ENCODE measurements at places on chromosomes 2 and 18.

- no peak for DNase-seq
Measured at GRCh38 chr18:31860488-31860887, 82.4 kb downstream of the TRAPPC8 start.

- no peak for DNase-seq
Measured at GRCh38 chr18:46199515-46200147, 95.4 kb downstream of the HAUS1 start.

DNA sequence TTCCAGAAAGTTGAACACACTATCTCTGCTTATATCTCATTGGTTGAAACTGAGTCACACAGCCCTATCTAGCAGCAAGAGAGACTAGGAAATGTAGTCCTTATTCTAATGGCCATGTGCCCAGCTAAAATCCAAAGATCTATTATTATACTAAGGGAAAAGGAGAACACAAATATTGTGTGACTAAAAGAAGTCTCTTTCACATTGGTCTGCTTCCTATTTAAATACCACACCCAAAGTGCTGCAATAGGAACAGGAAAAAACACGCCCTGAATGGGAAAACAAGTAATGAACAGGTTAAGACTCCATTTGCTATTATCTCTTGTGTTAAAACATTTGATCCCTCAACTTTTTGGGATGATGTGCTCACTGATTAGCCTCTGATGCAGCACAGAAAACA lies 86.8 kb upstream of the BARD1 start:
- DNase-seq, result no peak

DNA sequence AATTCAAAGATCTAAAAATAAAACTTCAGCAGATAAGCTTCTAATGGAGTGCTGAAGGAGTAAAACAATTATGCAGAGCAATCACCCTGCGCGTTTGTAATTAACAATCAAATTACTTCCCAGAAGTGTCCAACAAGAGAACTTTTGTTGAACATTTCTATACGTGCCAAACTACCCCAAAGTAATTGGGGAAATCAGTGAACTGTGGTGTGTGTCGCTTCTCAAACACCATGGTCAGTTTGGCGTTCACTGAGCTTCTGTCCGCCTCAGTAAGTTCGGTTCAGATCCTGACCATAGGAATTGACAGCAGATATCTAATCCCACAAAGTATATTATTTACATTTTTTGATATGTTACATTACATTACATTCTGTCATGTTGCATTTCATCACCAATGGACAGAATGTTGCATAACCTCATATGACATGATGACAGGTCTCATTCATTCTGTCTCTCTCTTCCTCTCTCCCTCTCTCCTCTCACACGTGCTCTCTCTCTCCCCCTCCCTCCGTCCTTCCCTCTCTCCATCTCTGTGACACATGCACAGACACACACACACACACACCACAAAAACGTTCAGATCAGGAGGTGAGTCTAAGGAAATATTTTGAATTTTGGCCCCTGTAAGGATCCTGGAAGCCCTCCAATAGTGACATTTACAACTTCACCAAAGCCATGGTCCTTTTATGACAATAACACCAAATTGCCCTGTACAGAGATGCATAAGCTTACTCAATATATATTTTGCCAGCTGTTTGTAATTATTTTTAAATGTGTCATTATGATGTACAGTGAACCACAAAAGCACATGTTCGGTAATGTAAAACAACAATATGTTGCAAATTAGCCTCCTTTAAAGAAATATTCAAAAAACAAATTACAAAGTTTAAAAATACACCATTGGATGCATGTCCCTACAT lies 269.2 kb downstream of the FIGN start:
- DNase-seq, result no peak

- no peak for DNase-seq
Measured at GRCh38 chr2:203586696-203587095, 51.6 kb upstream of the RAPH1 start.

DNA sequence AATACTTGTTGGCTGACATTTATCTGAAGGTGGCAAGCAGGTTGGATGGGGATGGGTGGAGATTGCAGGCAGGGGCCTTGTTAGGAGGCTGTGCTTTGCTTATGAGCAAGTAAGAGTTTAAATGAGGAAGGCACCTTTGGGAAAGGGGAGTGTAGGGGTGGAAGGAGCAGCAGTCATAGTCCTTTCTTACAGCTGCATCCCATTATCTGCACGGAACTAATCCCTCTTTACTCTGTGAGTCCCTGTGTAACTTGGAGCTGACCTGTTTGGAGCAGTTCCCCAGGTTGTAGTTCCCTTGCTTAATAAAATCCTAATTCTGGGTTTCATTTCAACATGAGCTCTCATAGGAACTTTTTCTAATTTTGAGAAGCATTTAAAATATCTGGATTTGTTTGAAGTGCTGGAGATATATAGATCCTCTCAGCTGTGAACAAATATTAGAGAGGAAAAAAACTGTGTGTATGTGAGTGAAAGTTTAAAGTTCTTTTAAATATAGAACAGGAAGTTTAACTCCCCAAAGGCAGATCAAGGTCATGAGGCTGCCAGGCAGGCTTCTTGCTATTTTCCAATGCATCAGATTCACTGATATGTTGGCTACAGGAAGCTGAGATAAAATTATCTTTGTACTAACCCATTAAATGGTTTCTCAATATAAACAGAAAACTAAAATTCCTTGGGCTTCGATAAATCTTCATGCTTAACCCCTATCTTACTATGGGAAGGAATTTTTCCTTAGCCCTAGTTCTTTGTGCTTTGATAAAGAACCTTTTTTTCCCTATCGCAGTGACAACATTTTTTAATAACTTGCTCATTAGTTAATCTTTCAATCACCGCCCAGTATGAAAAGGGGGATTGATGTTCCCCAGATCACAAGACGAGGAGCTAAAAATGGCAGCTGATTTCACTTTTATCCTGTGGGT lies 104.6 kb upstream of the EML6 start:
- DNase-seq, result no peak

DNA sequence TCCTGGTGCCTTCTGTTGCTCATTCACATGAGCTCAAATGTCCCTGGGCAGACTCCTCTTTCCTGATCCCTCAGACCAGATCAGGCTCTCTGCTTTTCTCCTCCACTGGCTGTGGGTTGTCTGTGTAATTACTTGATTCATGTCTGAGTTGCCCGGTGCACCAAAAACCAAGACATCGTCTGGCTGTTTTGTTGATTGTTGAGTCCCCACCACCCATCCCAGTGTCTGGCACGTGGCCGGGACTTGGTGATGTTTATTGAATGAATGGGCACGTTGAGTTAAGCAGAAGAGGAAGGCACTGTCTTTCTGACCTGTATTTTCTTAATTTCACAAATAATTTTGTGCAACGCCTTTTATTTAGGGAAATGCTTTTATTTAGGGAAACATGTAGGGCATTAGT lies 499.1 kb upstream of the HS6ST1 start:
- DNase-seq, result no peak

- DNase-seq, result no peak
Measured at GRCh38 chr2:48221846-48222516, 308.0 kb upstream of the STON1 start.

DNA sequence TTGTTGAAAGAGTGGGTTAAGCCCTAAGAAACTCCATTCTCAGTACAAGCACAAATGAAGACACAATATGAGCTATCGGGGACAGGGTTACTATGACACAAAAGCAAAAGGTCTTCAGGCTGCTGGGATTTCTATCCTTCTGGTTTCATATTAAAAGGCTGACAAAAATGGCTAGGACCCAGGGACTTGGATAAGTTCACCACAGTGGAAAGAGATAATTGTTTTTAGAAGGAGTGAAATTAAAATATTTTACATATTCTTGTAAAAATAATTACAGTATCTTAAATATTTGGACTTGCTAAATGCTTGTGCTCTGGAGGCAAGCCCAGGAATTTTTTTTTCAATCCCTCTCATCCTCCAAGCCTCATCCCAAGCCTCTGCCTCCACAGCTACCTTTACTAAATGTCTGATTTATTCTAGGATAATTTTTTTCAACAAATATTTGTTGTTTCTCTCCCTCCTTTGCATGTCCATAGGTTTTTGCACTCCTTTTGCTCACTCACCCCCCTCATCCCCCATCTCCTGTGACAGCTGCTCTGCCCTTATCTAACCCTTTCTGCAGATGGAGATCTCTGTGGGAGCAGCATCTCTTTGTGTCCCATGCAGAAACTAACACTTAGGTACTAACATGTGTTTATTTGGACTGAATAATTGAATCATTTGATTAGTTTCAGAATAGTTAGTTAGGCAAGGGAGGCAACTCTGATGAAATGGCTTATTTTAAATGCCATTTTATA lies 47.8 kb upstream of the NABP1 start:
- DNase-seq, result no peak

DNA sequence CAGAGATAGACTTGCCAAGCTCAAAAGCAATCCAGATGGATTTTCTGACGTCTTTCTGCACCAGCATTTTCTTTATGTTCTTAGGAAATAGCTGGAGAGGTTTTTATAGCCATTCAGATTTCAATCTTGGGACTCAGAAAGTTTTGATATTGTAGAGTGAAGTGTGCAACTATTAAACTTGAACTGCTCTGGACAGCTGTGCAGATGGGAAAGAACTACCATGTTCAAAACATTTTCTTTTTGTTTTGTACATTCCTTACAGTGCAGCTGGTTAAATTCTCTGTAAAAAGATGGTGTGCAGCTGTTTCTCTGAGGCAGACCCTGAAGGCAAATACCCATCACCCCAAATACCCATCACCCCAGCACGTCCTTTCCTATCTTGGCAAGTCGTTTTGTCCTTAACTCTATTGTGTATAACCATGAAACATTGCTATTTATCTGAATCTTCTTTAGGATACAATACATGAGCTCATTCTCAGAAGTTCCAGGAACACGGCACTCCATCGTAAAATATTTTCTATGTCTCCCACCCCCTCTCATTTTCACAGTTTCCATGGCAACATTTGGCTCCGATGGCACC lies 38.8 kb downstream of the AQP4 start:
- no peak for DNase-seq

GRCh38 chr2:121150713-121151112 lies 134.3 kb downstream of the TFCP2L1 start:
- DNase-seq, result no peak

GRCh38 chr2:11254100-11254536 lies 90.3 kb downstream of the ROCK2 start:
- no peak for DNase-seq

DNA sequence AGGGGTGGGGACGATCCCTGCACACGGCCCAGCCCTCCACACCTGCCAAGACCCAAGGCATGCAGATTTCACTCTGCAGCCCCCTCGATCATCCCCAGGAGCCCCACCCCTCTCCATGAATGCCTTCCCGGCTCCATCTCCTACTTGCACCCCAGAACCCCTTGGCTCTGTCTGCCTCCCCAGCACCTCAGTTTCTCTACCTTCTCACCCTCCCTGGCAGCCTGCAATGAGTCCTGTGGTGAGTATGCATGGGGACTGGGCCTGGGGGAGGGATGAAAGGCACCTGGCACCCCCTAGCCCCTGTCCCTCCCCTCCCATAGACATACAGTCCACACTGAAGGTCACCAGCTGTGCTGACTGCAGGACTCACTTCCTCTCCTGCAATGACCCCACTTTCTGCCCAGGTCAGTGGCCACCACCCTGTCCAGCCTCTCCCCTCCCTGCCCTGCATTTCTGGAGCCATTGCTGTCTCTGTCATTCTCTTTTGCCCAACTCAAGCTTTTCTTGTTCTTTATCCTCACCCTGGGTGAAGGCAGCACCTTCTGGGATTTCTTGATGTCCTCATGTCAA lies 1.0 kb downstream of the TEX51 start:
- DNase-seq, result no peak

- no peak for DNase-seq
Measured at GRCh38 chr2:46876741-46877384, 38.7 kb downstream of the MCFD2 start.

GRCh38 chr2:85310330-85310729 lies 17.5 kb downstream of the TGOLN2 start:
- DNase-seq, result no peak

- DNase-seq, result no peak
Measured at GRCh38 chr2:120703330-120703994, 32.2 kb upstream of the GLI2 start.

GRCh38 chr2:237287872-237288271 lies 126.1 kb downstream of the COL6A3 start:
- DNase-seq, result no peak

- no peak for DNase-seq
Measured at GRCh38 chr18:62069556-62069955, 117.3 kb downstream of the PIGN start.

GRCh38 chr2:178320011-178320585 lies 125.8 kb downstream of the OSBPL6 start:
- DNase-seq, result no peak

DNA sequence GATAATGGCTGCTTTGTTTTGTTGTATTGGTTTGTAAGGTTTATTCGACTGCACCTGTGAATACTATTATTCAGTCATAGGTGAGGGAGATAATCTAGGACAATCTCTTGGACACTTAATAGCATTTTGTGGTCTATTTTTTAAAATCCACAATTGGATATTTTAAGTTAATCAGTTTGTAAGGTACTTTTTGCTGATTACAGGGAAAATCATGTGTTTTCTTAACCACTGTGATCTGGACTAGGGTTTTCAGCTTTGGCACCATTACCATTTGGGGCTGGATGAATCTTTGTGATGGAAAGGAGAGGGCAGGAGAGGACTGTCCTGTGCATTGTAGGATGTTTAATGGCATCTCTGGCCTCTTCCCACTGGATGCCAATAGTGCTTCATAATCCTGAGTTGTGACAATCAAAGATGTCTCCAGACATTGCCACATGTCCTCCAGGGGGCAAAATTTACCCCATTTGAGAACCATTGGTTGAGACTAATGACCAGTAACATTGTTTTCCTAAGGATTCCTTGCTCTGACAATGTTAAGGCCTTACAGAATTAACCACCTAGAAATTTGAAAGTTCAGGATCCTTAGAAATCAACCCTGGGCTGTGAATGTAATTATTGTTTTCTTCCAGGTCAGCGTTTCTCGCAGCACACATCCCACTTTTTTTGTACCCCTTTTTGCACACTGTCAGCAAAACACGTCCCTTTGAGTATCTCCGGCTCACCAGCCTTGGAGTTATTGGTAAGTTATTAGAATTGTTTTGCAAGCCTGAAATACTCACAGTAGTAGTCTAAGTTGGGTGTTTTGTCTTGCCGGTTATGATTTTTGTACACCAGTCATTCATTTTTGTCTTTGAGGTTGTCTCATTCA lies 15.6 kb downstream of the CNOT9 start:
- no peak for DNase-seq

DNA sequence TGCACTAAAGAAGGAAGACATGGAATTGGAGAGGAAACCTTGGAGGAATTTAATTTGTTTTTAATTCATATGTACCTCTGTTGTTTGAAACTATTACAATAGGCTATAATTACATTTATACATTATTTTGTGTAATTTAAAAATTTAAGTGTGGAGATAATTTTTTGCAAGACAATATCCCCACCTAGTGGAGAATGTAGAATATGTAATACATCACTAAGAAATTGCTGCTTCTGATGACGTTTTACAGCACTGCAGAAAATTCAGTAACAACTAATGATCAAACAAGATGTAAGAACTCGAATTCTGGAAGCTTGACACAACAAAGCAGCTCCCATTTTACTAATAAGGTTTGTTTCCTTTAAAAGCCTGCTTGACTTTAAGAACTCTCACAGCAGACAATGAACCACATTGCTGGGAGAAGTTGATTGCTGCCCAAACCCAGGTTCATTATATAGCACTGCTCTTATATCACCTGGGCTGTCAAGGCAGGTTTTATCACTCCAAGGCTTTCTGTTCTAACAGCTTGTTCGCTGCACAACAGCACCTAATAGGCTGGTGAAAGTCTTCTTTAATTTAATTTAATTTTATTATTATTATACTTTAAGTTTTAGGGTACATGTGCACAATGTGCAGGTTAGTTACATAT lies 53.4 kb downstream of the THADA start:
- no peak for DNase-seq

- no peak for DNase-seq
Measured at GRCh38 chr2:42227491-42227890, 58.3 kb downstream of the EML4 start.

Measured in D721Med (cell line).